Gastroesophageal sphincter (tissue), 4 donors: ENCODE measurements at places on chromosomes 6 and 20. TPM values are rescaled to one million over a fixed set of nuclear protein-coding genes. Genes with fewer than 3 reads are reported as not detected.

Gene COL10A1
- not detected for total RNA-seq

Gene LATS1
- total RNA-seq: 29.9 TPM

Gene CLDN20
- total RNA-seq: not detected

Gene C6orf15
- not detected for total RNA-seq

DNA sequence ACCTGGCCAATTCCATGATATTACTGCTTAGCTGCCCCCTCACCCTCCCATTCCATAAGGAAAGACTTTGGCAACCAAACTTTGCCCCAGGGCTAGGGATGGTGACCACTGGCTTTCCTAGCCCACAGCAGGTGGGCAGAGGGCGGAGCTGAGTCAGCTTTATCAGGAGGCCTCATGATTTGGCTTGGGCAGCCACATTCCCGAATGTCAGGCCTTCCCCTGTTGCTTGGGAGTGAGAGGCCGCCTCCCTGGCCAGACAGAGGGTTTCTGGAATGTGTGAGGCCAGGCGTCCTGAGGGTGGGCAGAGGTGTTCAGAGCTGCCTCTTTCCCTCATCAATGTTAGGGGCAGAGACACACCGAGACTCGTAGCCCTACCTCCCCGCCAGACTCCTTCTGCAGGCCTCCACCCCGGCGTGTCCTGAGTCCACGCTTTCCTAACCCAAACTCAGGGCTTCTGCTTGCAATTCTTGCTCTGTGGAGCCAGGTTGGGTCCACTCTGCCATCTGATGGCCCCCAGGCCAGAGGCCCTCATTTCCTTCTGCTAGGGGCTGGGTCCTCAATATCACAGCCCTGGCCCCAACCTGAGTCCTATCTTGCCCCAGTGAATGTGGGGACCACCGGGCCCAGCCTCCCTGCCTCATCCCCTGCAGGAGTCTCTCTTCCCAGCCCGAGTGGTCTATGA is 19.3 kb downstream of the UQCC2 start:
- no peaks in the 10 kb centered on the region for H3K27me3 ChIP-seq
- H3K4me3 ChIP-seq: no peak overlapping the region
- no peak overlapping the region for H3K27ac ChIP-seq
- ATAC-seq: no peak
- peaks cover 25% of the 10 kb centered on the region for H3K4me1 ChIP-seq
- no peaks in the 10 kb centered on the region for H3K36me3 ChIP-seq

GRCh38 chr6:5094327-5094726 is 9.2 kb downstream of the PPP1R3G start:
- no peaks in the 10 kb centered on the region for H3K36me3 ChIP-seq
- peak; percentile 56 for ATAC-seq
- no peaks in the 10 kb centered on the region for H3K4me1 ChIP-seq
- H3K27me3 ChIP-seq: no peaks in the 10 kb centered on the region
- no peak overlapping the region for H3K4me3 ChIP-seq

DNA sequence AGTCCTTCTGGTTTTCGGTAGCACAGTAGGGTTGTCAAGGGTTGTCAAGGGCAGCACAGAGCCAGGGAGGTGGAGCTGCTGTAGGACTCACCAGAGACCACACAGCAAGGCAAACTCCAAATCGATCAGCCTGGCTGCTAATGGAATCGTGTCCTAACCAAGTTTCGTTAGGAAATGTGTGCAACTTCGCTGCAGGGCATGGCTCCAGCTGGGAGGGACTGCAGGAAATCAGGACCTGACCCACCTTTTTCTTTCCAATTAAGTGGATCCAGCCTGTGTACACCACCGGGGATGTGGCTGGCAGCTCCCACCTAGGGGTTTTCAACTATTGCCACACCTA is 251.7 kb upstream of the QKI start:
- H3K36me3 ChIP-seq: no peaks in the 10 kb centered on the region
- ATAC-seq: no peak
- H3K27me3 ChIP-seq: no peaks in the 10 kb centered on the region
- no peak overlapping the region for H3K27ac ChIP-seq

GRCh38 chr6:146551545-146551944 is 7.9 kb downstream of the RAB32 start:
- ATAC-seq: no peak
- H3K4me1 ChIP-seq: no peaks in the 10 kb centered on the region
- no peak overlapping the region for H3K27ac ChIP-seq
- peaks cover 58% of the 10 kb centered on the region for H3K36me3 ChIP-seq

- no peak overlapping the region for H3K4me3 ChIP-seq
- no peak overlapping the region for H3K27ac ChIP-seq
- no peaks in the 10 kb centered on the region for H3K27me3 ChIP-seq
- ATAC-seq: no peak
Measured at GRCh38 chr20:44850837-44851236, 34.7 kb upstream of the YWHAB start.

DNA sequence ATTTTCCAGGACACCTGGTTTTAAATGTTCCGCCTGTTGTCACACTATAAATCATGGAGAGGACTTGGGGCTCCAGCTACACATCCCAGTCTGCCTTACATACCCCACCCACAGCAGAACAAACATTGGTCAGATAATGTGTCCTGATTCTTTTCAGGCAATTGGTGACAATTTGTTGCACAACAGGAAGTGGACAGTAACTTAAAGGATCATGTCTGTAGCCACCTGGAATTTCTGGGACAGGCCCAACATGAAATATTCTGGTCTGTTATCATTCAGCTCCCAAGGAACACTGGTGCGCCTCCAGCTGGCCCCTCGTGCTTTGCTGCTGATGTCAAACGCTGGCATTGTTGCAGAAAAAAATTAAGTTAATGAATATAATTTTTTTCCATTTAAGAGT is 117.2 kb downstream of the SOBP start:
- peaks cover 9% of the 10 kb centered on the region for H3K4me1 ChIP-seq
- no peak overlapping the region for H3K4me3 ChIP-seq
- H3K27ac ChIP-seq: no peak overlapping the region
- H3K27me3 ChIP-seq: no peaks in the 10 kb centered on the region

GRCh38 chr6:156474507-156475120 is 302.6 kb upstream of the ARID1B start:
- no peak overlapping the region for H3K27ac ChIP-seq
- no peaks in the 10 kb centered on the region for H3K27me3 ChIP-seq
- ATAC-seq: no peak
- no peak overlapping the region for H3K4me3 ChIP-seq
- H3K4me1 ChIP-seq: no peaks in the 10 kb centered on the region

- H3K27me3 ChIP-seq: no peaks in the 10 kb centered on the region
- no peak for ATAC-seq
- no peaks in the 10 kb centered on the region for H3K4me1 ChIP-seq
Measured at GRCh38 chr6:15032015-15032414, 213.9 kb upstream of the JARID2 start.

- no peak overlapping the region for H3K27ac ChIP-seq
- H3K4me1 ChIP-seq: no peaks in the 10 kb centered on the region
- H3K36me3 ChIP-seq: no peaks in the 10 kb centered on the region
- peaks cover 56% of the 10 kb centered on the region for H3K27me3 ChIP-seq
- peak overlapping the region; percentile 19 for H3K4me3 ChIP-seq
Measured at GRCh38 chr20:20837574-20838021, 125.2 kb upstream of the RALGAPA2 start.

GRCh38 chr6:34791701-34792604 is at the start of gene BLTP3A:
Gene BLTP3A, plus strand, starts transcription at chr6:34792083. Its CDS starts 168 bp downstream, at chr6:34792251.
- peak within 1 kb of the TSS; percentile 51 for H3K4me3 ChIP-seq
- ATAC-seq: peak; percentile 91
- H3K36me3 ChIP-seq: no peaks in the 10 kb centered on the region

DNA sequence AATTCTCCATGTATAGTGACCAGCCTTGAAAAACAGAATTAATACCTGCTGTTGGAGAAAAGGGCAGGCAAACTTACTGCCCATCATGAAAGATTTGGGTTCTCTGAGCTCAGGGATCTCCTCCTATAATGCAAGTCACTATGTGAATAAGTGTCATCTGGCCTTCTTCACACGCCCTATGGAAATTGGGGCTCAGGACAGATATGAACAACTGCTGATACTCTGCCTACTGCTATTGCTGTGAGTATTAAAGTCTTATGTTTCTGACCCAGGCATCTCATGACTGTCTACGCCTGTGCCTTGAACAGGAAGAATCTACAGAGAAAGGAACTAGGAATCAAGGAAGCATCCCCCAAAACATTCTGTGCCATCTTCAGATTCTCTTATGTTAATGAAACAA is 226.1 kb downstream of the SOD2 start:
- no peaks in the 10 kb centered on the region for H3K27me3 ChIP-seq

DNA sequence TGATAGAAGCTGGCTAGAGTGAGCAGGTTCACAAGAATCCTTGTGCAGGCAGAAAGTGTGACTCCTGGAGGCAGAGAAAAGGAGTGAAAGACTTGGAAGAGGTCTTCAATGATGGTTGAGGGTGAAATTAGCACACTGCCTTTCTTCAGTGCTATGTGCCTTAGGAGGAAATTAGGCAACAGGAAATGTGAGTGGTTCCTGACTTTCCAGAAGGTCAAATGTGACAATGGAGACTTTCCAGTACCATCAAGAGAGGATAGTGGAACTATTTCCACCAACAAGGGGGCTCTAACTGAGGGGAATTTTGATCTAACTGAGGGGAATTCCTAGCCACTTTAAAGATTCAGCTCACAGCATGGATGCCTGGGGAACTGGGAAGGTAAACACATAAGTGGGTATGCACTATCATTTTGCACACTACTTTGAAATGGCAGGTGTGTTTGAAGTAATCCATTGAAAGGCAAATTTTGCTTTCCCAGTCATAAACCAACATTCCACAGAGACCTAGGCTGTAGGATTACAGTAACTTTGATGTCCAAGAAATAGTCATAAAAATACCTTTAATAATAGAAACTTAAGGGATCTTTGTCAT is 90.0 kb downstream of the PERP start:
- no peak for ATAC-seq
- no peaks in the 10 kb centered on the region for H3K36me3 ChIP-seq
- no peaks in the 10 kb centered on the region for H3K4me1 ChIP-seq
- H3K27me3 ChIP-seq: no peaks in the 10 kb centered on the region
- H3K4me3 ChIP-seq: no peak overlapping the region

DNA sequence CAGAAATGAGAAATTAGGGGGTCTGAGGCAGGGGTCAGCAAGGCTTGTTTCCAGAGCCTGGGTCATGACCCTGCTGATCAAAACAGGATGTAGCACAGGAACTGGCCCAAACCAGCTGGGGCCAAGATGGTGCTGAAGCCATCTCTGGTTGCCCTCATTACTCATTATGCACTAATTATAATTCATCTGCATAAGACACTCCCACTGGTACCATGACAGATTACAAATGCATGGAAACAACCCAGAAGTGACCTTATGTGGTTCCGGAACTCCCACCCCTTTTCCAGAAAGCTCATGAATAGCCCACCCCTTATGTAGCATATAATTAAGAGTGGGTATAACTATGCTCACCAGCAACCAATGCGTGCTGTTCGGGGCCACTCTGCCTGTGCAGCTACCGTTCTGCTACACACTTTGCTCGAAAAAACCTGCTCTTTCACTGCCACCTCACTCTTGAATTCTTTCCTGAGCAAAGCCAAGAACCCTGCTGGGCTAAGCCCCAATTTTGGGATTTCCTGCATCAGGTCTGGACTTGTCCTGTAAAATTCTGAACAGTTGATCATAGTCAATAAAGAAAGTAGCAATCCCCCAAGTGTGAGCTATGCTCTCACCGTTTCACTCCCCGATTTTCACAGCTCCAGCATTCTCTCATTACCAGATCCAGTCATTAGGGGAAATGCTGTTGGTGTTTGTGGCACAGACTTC is 122.3 kb downstream of the WDR27 start:
- H3K36me3 ChIP-seq: peaks cover 36% of the 10 kb centered on the region
- no peak overlapping the region for H3K4me3 ChIP-seq
- H3K27ac ChIP-seq: no peak overlapping the region
- no peaks in the 10 kb centered on the region for H3K27me3 ChIP-seq
- no peak for ATAC-seq

DNA sequence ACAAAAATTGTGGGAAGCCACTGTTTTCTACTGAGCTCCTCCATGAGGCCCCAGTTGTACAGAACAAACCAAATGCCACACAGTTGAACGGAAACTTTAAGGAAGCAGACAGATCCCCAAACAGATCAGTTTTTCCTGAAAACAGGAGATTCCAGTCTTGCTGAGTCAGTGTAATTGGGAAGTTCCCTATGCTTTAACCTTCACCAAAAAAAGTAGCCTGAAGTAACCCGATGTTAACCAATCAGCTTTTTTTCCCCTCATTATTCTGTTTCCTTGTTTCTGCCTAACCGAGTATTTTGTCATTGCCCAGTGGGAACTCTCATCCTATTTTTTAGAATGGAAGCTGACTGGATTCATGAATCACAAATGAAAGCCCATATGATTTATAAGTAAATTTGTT is 36.7 kb downstream of the MARCKS start:
- no peaks in the 10 kb centered on the region for H3K36me3 ChIP-seq
- no peak for ATAC-seq
- H3K27ac ChIP-seq: no peak overlapping the region
- no peaks in the 10 kb centered on the region for H3K4me1 ChIP-seq
- H3K27me3 ChIP-seq: no peaks in the 10 kb centered on the region

DNA sequence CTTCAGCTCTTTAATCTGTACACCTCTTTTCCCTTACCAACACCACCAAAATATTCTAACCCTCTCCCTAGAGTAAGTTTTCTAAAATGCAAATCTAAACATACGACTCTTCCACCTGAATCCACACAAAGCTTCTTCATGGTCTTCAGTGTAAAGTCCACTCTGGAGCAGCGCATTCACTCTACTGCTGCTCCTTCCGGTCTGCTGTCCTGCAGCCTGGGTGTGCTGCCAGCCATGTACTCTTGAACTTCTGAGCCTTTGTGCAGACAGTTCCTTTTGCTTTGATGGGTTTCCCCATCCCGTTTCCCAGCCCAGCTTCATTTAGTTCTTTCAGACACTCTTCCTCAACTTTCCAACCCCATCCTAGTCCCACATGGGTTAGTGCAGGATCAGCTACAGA is 108.7 kb upstream of the SGK1 start:
- H3K27me3 ChIP-seq: no peaks in the 10 kb centered on the region
- H3K27ac ChIP-seq: no peak overlapping the region
- no peak overlapping the region for H3K4me3 ChIP-seq
- H3K4me1 ChIP-seq: no peaks in the 10 kb centered on the region
- H3K36me3 ChIP-seq: no peaks in the 10 kb centered on the region

- no peak for ATAC-seq
- no peaks in the 10 kb centered on the region for H3K4me1 ChIP-seq
- peaks cover 9% of the 10 kb centered on the region for H3K27me3 ChIP-seq
- H3K36me3 ChIP-seq: peaks cover 5% of the 10 kb centered on the region
- no peak overlapping the region for H3K4me3 ChIP-seq
Measured at GRCh38 chr20:47008842-47009518, 114.3 kb downstream of the EYA2 start.

- no peaks in the 10 kb centered on the region for H3K36me3 ChIP-seq
- no peak for ATAC-seq
- H3K27ac ChIP-seq: no peak overlapping the region
Measured at GRCh38 chr6:139917951-139918630, 543.6 kb upstream of the CITED2 start.

GRCh38 chr6:46453741-46454316 is 37.4 kb downstream of the RCAN2 start:
- H3K4me3 ChIP-seq: no peak overlapping the region
- H3K27me3 ChIP-seq: no peaks in the 10 kb centered on the region
- peaks cover 16% of the 10 kb centered on the region for H3K4me1 ChIP-seq
- peak overlapping the region; percentile 23 for H3K27ac ChIP-seq

GRCh38 chr20:1895674-1896483 is 672 bp downstream of the SIRPA start:
- peak overlapping the region; percentile 83 for H3K4me3 ChIP-seq
- H3K27me3 ChIP-seq: no peaks in the 10 kb centered on the region
- no peaks in the 10 kb centered on the region for H3K36me3 ChIP-seq
